Suppressor macrophage (primary cell): ENCODE measurements at places on chromosomes 2 and 18.

- DNase-seq: no peak
Measured at GRCh38 chr2:215019521-215020145, 118.8 kb downstream of the ABCA12 start.

GRCh38 chr2:55862246-55862645 lies 61.3 kb downstream of the EFEMP1 start:
- peak; percentile 53 for DNase-seq

GRCh38 chr2:9221223-9221622 lies 14.6 kb downstream of the ASAP2 start:
- DNase-seq: no peak

DNA sequence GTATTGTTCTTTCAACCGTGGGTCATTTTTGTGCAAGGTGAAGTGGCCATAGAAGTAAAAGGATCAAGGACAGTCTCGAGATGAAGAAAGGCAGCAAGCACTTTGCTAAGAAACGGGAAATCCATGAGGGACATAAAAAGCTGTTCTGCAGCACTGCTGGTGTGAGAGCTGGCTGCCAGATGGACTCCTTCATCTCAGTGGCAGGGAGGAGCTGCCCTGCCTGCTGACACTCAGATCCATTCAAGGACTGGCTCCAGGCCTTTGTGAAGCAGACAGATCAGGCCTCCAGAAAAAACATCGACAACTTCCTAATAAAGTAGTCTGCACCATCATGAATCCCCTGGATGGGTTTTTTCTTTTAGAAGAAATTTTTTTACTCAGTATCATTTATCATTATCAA lies 29.5 kb downstream of the RMC1 start:
- no peak for DNase-seq

- no peak for DNase-seq
Measured at GRCh38 chr18:4270016-4270415, 185.1 kb downstream of the DLGAP1 start.

GRCh38 chr2:199693861-199694260 lies 157.1 kb downstream of the FTCDNL1 start:
- no peak for DNase-seq

DNA sequence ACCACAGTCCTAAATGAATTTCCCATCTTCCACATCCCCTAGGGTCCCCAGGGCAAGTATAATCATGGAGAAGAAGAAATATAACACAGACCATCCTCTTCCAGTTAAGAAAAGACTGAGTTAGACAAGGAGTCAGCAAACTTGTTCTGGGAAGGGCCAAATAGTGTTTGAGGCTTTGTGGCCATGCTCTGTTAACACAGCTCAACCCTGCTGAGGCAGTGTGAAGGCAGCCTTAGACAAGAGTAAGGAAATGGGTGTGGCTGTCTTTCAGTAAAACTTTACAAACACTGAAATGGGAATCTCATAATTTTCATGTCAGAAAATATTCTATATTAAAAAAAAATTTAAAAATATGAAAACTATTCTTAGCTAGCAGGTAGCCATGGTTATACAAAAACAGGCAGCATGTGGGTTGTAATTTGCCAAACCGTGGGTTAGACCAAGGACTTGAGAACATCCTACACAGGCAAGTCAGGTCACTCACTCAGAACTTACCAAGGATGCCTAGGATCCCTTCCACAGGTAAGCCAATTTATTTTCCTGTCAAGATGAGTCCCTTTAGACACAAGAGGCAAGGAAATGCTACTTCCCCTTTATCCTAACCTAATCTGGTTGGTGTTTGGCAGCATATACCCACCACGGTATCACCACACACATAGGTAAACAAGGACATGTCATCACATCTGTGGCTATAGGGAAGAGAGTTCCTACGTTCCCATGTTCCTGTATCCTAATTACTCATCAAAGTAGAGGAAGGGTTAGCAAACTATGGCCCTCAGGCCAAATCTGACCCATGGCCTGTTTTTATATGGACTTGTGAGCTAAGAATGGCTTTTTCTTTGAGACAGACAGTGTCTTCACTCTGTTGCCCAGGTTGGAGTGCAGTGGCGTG lies 31.9 kb downstream of the C2orf74 start:
- DNase-seq: no peak

DNA sequence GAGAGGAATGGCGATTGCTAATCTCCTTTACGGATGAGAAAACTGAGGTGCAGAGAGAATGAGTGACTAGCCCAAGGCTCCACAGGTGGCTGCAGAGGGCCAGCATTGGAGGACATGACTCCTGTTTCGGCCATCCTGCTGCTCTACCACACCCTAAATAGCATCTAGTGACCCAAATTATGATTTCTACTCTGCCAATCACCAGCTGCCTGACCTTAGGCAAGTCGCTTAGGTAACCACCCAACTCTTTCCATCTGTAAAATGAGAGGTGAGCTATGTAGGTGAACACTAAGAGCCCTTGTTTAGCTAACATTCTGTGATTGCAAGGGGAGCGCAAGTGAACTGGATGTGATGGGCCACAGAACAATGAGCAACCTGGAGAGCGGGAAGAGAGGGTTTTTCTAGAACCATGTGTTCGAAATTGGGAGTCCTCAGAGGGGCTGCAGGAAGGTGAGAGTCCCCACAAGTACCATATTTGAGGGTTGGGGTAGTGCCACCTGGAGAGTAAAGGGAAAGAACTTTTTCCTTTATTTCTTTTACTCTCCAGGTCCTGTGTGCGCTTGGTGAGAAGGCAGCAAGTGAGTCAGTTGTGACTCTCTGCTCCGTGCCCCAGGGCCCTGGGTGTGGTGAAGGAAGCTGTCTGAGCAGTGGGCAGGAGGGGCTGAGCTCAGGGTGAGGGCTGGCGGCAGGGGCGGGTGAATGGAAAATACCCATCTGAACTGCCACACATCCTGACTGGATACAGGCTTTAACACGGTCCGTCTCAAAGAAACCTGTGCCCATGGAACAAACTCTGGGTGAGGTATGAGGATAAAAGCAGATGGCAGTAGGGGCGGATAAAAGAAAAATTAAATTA lies 2.4 kb downstream of the CYP27C1 start:
- DNase-seq: no peak

GRCh38 chr2:17136877-17137276 lies 381.4 kb downstream of the RAD51AP2 start:
- no peak for DNase-seq

DNA sequence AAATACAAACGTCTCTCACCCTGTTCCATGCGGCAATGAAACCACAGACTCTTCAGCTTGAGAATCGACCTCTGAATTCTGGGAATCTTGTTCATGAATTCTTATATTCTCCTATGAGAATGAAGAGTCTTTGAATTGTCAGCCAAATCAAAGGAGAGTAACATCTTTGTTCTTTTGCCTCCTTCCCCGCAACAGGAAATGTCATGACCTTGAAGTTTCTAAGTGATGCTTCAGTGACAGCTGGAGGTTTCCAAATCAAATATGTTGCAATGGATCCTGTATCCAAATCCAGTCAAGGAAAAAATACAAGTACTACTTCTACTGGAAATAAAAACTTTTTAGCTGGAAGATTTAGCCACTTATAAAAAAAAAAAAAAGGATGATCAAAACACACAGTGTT lies 21.8 kb downstream of the TNFAIP6 start:
- no peak for DNase-seq

DNA sequence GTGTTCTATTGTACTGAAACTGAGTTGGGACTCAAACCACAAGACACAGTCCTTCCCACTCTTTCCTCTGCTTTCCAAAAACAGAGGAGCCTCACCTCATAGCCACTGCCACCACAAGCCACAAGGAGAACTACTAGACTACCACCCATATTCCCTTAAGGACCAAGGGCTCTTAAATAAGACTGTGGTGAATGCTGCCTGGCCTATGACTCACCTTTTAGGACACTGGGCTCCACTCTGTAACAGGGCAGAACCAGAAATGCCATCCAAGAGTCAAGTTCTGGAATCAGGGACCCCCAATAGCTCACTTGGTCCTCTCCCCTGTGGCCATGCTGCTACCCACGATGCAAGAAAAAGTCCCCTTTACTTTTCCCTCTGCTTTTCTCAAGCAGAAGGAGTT lies 851.4 kb downstream of the BCL11A start:
- DNase-seq: no peak

DNA sequence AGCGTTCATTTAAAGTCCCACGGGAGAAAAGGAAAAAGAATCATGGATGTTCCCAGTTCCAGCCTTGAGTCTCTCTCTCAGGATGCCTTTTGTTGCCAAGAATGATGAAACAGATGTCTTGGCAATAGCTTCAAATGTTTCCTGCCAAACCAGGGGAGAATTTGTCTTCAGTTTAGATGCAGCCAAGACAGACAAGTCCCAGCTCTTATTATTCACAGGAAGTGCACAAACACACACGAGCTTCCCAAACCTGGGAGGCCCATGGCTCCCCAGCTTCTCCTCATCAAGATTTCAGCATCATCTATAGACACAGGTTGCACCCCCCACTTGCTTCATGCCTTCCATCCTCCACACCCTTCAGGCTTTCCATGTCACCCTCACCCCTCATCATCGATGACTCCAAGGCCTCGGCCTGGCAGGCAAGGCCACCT lies 45.9 kb downstream of the HS1BP3 start:
- no peak for DNase-seq

DNA sequence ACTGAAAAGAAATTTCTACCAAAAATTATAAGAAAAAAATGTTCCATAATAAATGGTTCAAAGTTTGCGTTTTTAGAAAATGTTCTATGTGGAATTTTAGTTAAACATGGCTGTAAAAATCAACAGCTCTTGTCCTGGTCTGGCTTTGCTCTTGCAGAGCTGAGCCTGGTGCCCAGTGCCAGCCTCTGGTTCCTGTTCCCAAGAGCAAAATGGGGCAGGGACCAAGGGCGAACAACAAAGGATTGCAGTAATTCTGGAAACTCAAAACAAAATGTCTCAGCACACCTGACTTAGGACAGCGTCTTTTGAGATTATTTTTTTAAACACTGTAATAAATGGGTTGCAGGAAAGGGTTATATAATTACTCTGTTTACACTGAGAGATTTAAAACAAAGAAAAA lies 174.7 kb downstream of the ANAPC1 start:
- DNase-seq: no peak

DNA sequence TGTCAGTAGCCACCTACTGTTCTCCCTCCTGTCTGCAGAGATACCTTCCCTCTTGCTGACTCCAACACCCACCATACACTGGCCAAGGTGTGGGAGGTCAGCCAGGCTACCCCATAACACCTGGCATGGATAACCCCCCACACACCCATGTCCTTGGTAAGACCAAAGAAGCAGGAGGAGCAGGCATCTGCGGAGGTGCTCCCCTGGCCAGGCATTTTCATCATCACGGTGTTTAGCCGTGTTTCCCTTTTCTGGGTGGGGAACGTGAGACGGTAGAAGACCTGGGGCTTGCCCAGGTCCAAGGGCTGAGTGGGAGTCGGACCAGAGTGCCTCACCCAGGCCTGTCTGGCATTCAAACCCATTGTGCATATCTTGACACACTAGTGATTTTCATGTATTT lies 150.3 kb downstream of the SMAD7 start:
- no peak for DNase-seq

- DNase-seq: no peak
Measured at GRCh38 chr2:99692785-99693184, 203.0 kb upstream of the REV1 start.

DNA sequence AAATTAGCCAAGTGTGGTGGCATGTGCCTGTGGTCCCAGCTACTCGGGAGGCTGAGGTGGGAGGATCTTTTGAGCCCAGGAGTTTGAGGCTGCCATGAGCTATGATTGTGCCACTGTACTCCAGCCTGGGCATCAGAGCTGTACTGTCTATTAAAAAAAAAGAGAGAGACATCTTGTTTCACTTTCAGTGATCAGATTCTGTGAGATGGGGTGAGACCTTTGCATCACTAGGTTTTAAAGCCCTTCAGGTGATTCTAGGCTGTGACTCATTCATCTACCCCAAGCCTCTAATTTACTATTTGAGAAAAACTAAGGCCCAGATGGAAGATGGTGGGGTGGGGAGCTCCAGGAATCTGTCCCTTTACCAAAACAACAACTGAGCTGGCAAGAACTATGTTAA lies 7.1 kb downstream of the C2orf92 start:
- no peak for DNase-seq
